ENCODE measurements at places on chromosomes 1 and 21.

- no peak for DNase-seq
Observed at GRCh38 chr1:99590578-99591209, 55.2 kb upstream of the PALMD start.

GRCh38 chr1:91876781-91877573 lies 9.0 kb downstream of the TGFBR3 start:
- no peak for DNase-seq

GRCh38 chr1:204272505-204272904 lies 58.7 kb upstream of the GOLT1A start:
- no peak for DNase-seq

DNA sequence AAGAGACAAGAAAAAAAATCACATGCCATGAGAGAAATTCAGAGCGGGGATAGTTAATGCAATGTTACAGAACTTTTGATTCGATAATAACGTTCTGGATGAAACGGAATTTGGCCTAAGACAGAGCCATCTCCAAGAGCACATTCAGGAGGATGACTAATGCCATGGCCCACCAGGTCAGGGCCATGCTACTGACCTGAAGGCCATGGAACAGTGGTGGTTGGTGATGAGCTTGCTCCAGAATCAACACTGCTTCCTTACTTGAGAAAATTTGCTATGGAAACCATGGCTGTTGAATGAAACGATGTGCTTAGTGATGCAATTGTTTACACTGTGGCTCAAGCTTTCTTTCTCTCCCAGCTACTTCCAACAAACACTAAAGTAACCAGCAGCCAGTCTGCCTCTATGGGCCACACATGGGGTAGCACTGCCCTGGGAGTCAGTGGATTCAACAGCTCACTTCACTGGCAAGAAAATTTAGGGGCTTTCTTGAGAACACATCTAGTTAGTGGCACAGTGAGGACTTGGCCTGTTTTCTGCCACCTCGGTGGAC lies 299.1 kb downstream of the PCP4 start:
- no peak for DNase-seq

DNA sequence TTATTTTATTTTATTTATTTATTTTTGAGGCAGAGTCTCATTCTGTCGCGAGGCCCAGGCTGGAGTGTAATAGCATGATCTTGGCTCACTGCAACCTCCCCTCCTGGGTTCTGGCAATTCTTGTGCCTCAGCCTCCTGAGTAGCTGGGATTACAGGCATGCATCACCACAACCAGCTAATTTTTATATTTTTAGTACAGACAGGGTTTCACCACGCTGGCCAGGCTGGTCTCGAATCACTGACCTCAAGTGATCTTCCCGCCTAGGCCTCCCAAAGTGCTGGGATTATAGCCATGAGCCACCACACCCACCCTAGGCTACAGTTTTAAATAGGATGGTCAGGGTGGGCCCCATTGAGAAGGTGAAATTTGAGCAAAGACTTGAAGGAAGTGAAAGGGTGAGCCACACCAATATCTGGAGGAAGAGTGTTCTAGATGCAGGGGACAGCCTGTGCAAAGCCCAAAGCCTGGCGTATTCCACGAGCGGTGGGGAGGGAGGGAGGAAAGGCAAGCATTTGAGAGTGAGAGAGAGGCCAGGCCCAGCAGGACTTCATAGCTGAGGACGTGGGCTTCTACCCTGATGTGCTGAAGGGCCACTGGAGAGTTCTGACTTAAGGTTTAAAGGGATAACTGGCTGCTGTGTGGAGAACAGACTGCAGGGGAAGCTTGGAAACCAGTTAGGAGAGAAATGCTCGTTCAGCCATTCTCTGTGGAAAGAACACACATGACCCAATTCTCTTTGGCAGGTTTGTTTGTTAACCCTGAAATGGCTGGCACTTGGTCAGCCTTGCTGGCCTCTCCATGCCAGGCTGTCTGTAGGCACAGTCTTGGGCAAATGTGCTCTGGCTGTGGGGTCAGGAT lies 62.6 kb upstream of the FAM20B start:
- DNase-seq, result no peak

DNA sequence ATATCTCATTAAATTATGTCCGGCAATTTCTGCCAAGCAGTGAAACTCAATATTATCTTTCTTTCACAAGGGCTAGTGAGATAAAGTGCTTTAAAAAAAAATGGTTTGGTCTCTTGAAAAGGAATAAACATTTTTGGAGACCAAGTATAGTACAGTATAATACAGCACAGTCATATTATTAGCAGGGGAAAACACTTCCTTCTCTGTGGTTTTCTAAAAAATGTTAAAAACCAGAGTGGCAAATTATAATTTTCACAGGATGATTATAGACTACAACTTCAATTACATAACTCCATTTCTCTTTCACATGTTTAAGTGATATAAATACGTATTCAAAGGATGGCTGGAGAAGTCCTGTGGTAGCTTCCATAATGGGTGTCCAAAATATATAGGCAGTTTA lies 170.3 kb upstream of the DMRTA2 start:
- DNase-seq, result no peak

GRCh38 chr1:54230507-54231339 lies 30.8 kb downstream of the MRPL37 start:
- DNase-seq, result no peak

DNA sequence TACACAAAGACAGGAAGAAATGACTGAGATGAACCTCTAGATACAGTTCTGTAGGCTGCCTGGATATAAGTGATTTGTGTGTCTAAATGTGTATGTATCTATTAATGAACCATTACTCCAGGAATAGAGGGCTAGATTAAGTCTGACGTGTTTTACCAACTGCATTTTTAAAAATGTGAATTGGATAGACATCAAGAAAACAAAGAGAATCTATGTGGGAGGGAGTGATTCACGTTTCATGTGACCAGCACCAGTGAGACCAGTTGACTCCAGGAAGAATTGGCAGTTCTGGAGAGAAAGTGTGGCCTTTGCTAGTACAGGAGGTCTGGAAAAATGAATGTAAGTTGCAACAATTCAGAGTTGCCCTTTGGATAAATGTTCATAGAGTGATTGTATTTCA lies 53.4 kb upstream of the RGS21 start:
- DNase-seq, result no peak

- DNase-seq, result no peak
Observed at GRCh38 chr21:40053007-40053406, 185.8 kb downstream of the PCP4 start.

DNA sequence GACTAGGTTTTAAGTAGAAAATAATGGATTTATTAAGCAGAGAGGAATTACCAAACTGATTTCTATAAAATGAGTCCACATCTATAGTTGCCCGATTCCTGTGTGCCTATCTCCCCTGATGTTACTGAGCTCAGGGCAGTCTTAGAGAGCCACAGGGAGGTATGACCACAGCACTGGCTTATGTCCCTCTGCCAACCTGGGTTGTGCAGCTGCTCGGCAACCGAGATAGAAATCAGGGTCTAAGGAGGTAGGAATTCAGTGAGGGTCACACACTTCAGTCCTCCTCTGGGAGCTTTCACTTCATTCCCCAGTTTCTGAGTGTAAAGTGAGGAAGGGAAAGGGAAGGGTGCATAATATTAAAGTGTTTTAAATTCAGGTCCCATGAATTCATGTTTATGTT lies 386.8 kb downstream of the KCNH1 start:
- no peak for DNase-seq

DNA sequence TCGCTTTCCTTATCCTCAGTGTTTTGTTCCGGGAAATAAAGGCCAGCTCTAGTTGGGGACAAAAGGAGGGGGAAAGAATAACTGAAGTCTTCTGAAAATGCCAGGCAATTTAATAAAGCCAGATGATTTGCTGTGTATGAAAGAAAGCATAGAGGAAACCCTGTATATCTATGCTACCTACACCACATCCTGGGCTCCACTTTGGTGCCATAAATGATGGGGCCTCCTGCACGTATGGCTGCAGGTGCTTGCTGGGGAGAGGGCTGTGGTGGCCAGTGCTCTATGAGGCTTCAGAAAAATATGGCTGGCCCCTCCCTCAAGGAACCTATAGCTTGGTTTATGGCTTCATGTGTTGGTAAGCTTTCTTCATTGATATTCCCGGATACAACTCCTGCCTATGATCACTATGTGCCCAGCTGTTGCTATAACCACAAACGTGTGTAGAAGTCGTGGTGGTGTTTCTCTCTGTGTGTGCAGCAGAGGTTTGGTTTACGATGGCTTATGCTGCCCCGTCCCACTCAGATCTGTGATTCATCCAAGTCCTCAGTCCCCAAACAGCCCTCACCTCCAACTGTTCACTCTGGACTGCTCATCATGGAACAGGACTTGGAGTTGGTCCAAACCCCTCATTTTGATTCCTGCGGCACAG lies 59.5 kb downstream of the BACE2 start:
- DNase-seq, result no peak

GRCh38 chr1:161031874-161032273 lies 6.9 kb downstream of the TSTD1 start:
- no peak for DNase-seq

DNA sequence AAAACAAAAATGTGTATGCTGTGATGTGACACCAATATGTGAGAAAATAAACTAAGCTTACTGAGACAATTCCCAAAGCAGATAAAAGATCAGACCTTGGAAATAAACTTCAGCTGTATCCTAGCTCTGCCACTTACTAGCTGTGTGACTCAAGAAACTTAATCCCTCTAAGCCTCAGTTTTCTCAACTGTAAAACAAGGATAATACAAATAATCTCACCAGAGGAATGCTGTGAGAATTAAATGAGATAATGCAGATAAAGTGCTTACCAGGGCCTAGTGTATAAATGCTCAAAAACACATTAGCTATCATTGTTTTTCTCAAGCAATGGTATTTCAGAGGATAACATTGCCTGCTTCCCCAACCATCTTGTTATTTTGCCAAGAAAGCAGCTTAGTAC lies 2.1 kb downstream of the HEATR1 start:
- DNase-seq, result no peak

- DNase-seq, result no peak
Observed at GRCh38 chr1:76470166-76470565, 395.6 kb downstream of the ST6GALNAC3 start.

DNA sequence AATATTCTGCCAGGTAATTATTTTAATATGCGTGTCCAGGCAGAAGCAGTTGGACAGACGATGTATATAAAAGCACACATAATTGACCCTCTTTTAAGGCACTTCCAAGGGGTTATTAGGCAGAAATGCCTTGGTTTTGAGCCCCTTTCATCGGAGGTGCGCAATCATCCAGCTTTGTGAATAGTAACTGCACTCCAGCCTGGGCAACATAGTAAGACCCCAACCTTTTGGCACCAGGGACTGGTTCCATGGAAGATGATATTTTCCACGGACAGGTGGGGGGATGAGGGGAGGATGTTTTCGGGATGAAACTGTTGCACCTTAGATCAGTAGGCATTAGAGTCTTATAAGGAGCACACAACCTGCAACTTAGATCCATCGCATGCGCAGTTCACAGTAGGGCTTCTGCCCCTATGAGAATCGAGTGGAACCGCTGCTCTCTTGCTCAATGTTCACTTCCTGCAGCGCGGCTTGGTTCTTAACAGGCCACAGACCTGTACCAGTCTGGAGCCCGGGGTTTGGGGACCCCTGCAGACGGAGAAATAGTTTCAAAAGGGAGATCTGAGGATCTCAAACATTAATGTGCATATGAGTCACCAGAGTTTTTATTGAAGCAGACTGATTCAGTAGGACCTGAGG lies 1.8 kb upstream of the MCOLN2 start:
- peak; percentile 14 for DNase-seq

DNA sequence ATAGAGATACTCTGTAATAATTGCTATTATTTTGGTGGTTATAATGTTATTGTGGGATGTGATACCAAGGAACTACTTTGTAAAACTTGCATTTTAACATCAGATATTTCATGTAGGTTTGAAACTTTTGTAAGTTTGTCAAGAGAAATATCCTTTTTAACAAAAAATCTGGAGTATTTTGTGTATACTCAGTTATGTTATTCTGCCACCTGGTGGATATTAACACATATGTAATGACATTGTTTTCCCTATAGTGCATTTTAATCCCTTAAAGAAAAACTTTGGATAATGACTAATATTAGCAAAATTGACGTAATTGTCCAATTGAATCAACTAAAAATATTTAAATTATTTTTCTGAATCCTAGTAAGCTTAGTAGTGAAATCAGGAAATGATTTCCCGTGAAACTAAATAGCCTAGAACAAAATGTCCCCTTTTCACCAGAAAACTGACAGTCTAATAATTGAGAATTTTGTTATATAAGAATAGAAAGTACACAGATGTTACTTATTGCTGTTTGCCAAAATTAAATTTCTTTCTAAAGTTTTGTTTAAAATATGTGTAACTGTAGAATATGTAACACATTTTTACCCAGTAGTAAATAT lies 39.6 kb downstream of the KCTD3 start:
- no peak for DNase-seq

DNA sequence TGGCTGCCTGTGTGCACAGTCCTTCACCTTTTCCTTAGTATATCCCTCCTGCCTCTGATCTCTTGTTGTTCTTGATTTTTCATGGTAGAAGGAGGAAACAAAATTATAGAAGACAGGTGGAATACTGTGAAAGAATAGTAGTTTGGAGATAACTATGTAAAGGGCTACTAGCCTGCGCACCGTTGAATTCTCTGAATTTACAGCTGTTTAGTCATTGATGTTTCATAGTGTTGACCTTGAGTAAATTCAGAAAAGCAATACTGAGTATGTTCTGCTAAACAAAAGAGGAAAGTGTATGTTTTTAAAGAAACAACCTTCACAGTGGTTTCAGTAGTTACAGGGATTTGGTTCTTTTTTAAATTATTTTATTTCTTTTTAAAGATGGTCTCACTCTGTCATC lies 18.1 kb downstream of the CAMTA1 start:
- no peak for DNase-seq

- DNase-seq, result no peak
Observed at GRCh38 chr21:30880914-30881313, 466 bp downstream of the KRTAP11-1 start.

DNA sequence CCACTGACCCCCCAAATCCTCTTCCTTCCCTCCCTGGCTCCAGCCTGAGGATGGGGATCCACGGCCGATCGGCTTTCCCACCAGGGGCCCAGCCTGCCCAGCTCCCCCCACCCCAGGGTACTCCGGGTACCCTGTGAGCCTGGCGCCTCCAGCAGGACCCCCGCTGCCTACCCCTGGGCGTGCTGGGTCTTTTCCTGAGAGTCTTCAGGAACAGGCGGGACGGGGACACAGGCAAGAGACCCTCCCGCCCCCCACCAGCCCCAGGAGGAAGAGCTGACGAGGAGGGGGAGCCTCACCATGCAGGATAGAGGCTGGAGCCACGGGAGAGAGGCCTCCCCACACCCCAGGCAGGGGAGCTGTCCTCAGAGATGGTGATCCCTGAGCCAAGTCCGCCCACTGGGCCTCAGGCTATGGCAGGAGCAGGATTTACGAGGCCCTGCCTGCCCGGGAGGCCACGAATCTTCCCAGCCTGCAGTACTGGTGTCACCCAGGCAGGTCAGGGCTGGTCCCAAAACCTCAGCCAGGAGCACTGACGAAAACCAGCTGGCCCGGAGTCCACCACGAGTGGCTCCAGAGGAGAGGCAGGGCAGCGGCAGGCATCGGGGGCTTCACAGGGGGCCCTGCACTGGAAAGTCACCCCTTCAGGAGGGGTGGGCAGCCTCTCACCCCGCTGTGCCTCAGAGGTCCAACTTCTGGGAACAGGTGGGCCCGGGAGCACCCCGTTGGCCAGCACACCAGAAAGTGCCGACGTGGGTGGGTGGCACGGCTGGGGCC lies 58.0 kb downstream of the MEGF6 start:
- DNase-seq, result no peak

All from activated T-helper 1 cell treated with anti-CD3 and anti-CD28 coated beads, Interleukin-2, amount 50 U/mL, for 16 hours (primary cell).